ENCODE measurements at places on chromosomes 3 and 15. TPM values are rescaled to one million over a fixed set of nuclear protein-coding genes. Genes with fewer than 3 reads are reported as not detected.

GRCh38 chr3:47912006-47912504 is 104.2 kb downstream of the MAP4 start:
- no peak for DNase-seq

DNA sequence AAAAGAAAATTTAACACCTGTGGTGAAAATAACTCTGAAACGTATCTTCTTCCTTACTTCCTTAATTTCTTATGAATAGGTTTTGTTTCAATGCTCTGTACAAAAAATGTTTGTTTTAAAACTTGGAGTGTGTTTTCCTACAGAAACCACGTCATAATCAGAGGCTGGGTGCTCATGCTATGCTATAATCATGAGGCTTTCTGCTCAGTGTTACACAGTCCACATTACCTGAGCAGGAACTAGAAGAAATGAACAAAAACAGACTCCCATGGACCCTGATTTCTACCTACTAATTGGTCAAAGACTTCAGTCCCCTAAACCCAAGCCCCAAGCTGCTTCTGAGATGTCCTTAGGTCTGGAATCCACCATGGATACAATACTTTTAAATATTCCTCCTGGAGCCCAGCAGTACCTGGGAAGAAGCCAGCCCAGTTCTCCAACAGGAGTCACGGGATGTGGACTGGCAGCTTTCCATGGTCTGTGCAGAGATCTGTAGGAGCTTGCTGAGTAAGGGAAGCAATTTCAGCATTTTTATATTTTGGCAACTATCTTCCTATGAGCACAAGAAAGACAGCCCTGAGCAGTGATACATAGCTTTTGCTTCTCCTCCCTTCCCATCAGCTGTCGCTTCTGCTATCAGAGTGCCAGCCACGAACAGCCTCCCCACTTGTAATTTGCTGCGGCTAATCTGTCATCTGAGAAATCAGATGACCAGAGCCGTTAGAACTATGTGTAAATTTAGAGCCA is 65.6 kb downstream of the WDR72 start:
- no peak for DNase-seq

DNA sequence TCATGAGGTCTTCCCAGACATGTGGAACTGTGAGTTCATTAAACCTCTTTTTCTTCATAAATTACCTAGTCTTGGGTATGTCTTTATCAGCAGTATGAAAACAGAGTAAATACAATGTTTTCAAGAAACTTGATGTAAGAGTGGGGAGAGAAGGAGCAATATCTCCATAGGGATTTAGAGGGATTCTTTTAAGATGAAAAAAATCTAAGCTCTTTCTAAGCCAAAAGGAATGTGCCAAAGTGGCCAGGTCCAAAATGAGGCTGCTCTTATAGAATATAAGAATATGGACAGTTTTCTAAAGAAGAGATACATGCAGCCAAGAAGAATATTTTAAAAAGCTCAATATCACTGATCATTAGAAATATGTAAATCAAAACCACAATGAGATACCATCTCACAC is 23.9 kb upstream of the RYK start:
- DNase-seq, result no peak

GRCh38 chr3:168088106-168088720 is 7.5 kb downstream of the GOLIM4 start:
- no peak for DNase-seq

DNA sequence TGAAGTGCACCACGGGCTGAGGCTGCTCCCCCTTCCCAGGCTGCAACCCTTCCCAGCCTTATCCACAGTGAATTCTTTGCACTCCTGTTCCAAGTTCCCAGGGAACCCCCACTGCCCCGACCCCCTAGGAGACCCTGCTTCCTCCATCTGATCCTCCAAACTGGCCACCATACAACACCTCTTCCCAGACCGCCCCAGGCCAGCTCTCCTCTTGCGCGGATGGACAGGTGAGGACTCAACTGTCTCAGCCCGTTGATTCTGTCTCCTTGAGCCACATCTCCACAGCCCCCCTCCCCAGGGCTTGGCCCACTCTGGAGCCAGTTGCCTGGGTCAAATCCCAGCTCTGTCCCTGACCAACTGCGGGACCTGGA is 21.7 kb downstream of the GRIP2 start:
- DNase-seq, result no peak

DNA sequence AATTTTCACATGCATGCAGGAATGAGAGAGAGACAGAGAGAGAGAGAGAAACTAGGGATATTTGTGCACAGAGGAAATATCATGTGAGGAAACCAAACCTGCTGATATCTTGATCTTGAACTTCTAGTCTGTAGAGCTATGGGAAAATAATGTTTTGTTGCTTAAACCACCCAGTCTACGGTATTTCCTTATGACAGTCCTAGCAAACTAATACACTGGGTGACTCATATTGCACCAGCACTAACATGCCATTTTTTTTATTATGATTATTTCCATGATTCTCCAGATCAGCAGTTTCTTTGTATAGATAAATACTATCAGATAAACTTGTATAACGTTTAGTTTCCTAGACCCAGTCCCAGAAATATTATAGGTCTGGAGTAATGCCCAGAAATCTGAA is 1259.0 kb downstream of the ZPLD1 start:
- no peak for DNase-seq

- DNase-seq, result peak; percentile 50
Observed at GRCh38 chr15:75801859-75802593, 41.2 kb upstream of the UBE2Q2 start.

Gene DAPK2
- total RNA-seq, result 1.3 TPM

Gene CLSTN2
- total RNA-seq, result not detected
